COLO829 (cell line): ENCODE measurements at places on chromosomes 3 and 15.

GRCh38 chr15:70113304-70113700 lies 15.6 kb upstream of the TLE3 start:
- no peak for DNase-seq

DNA sequence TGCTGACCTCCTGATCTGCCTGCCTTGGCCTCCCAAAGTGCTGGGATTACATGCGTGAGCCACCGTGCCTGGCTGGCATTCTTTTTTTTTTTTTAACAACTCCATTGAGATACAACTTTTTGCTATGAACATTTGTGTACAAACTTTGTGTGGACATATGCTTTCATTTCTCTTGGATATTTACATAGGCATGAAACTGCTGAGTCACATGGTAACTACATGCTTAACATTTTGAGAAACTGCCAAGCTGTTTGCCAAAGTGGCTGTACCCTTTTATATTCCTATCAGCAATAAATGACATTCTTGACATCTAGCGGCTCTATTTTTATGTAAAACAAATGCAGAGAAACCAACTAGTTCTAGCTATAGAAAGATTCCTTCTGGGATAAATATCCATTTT lies 8.7 kb upstream of the YEATS2 start:
- DNase-seq: no peak

GRCh38 chr3:139533781-139534454 lies 5.6 kb downstream of the RBP1 start:
- peak; percentile 75 for DNase-seq

DNA sequence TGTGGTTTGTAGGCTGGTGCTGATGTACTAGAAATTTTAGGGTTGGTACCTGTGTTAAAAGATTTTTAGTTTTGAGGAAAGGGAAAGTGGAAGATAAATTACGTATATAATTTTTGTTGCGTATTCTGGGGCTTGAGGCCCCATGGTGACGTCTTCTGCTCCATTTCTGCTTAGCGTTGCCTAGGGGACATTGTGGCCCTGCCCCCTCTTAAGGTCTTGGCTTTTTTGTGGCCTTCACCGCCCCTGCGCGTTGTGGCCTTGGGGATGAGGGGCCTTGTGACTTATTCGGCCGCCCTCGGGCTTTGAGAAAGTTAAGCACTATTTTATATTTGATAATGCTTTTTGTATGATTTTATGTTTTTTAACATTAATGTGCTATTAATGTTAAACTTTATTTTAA lies 182.0 kb downstream of the KLF13 start:
- DNase-seq: no peak

DNA sequence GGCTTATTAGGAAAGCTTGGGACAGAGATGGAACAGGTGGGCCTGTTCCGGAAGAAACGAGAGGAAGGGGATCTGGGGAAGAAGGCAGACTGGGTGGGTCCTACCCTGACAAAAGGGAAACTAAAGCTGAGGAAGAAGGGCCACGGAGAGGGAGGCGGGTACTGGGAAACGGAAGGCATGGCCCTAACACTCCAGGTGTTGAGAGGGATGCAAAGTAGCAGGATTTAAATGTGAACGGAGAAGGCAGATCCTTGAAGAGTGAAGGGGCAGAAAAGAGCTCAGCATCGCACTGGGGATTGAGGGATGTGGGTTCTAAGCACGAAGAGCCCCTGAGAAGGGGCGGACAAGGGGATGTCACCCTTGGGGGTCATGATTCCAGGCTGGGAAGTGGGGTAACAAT lies 735 bp downstream of the STIMATE start:
- DNase-seq: peak; percentile 34

DNA sequence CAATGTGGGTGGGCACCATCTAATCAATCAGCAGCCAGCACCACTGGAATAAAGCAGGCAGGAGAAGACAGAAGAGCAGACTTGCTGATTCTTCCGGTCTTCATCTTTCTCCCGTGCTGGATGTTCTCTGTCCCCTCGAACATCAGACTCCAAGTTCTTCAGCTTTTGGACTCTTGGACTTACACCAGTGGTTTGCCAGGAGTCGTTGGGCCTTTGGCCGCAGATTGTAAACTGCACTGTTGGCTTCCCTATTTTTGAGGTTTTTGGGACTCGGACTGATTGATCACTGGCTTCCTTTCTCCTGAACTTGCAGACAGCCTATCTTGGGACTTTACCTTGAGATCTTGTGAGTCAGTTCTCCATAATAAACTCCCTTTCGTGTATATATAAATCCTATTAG lies 292.8 kb downstream of the BCHE start:
- no peak for DNase-seq

GRCh38 chr3:40333416-40333815 lies 23.9 kb downstream of the EIF1B start:
- DNase-seq: no peak

DNA sequence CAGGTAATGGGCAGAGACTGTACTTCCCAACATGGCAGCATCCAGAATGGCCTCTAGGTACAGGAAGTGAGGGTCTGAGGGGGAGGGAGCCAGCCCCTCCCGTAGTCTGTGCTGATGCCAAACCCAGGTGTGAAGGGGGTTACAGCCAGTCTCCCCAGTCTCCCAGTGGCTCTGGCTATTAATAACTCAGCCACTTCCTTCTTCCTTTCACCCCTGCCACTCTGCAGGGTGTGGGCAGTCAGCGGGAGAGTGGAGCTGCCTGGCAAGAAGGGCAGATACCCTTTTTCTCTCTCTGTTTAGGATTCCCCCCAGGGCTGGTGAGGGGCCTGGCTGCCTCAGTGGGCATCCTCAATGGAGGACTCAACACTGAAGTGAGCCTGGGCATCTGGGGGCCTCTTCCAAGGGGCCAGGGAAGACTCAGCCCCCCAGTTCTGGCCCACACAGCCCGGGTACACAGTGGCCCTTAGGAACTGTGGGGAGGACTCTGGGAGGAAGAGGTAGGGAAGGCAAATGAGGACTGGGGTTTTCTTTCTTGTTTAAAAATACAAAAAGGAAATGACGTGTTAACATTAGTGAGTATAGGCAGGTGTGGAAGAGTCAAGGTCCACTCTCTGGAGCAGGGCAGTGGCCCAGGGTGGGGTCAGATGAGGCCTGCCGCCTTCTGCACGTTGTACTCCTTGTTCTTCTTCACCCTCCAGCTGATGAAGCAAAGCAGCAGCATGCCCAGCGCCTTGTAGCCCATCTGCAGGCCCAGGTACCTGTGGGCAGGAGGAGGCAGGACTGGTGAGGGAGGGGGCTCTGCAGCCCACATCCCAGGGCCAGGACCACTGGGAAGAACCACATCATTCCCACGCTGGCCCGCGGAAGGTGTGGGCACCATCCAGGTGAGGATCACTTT lies 38.6 kb upstream of the RAB6B start:
- DNase-seq: no peak

DNA sequence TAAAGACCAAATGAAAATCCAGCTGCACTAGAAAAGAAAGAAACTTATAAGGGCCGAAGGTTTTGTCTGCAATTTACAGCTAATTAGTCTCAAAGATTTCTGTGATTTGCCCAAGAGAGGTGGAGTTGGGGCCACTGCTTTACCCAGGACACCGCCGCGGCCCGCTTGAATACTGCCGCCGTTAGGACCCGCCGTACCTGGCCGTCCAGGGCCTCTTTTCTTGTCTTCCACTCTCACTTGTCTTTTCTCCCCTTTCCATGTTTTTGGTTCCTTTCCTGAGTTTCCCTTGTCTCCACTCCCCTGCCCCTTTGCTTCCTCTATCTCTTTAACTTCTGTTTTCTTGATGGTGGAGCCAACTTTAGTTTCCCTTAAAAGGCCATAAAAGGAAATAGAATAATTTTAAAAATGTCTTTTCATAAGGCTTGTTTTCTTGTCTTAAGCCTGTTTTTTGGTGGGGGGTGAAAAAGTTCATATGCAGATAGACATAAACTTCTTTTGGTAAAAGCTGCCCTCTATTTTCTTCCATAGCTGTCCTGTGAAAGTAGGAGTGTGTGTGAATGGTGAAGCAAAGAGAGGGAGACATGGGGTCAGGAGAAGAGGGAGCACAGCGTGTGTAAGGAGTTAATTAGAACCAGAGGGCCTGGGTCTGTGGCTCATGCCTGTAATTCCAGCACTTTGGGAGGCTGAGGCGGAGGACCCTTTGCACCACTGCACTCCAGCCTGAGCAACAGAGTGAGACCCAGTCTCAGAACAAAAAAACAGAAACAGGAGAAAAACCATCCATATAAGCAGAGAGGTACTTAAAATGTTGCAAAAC lies 16.0 kb upstream of the CCNL1 start:
- DNase-seq: no peak

- no peak for DNase-seq
Observed at GRCh38 chr3:166444756-166445155, 607.5 kb upstream of the BCHE start.

DNA sequence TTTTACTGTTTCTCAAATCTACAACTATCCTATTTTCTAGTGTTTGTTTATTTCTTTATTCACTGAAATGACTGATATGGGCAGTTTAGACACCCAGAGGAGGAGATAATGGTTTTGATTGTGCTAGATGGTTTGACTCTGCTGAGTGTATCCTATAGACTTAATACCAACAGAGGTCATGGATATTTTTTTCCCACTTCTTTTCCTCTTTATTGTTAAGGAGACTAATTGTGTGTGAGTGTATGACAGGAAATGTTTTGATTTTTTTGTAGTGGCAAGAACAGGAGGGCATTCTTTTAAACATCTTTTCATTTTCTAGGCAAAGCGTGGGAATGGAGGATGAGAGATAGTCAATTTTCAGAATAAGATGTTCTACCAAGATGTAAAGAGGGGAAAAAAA lies 223.5 kb downstream of the CHST2 start:
- DNase-seq: peak; percentile 48

- no peak for DNase-seq
Observed at GRCh38 chr3:36988356-36988755, 4.6 kb downstream of the EPM2AIP1 start.

DNA sequence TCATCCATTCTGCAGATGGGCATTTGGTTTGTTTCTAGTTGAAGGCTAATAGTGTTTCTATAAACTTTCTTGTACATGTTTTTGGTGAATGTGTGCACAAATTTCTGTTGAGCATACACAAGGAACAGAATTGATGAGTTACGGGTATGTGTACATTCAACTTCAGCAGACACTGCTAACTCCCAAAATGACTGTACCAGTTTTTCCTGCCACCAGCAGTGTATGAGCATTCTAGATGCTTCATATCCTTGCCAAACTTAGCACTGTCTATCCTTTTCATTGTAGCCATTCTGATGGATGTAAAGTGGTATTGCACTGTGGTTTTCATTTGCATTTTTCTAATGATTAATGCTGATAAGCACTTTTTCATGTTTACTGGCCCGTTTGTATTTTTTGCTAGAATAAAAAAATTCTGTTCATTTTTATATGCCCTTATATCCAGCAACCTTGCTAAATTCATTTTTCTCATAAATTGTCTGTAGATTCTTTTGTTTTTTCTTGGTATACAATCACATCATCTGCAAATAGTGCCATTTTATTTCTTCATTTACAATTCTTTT lies 110.2 kb downstream of the ATP1B3 start:
- DNase-seq: no peak

GRCh38 chr3:83039422-83039821 lies 1278.0 kb upstream of the GBE1 start:
- DNase-seq: no peak

DNA sequence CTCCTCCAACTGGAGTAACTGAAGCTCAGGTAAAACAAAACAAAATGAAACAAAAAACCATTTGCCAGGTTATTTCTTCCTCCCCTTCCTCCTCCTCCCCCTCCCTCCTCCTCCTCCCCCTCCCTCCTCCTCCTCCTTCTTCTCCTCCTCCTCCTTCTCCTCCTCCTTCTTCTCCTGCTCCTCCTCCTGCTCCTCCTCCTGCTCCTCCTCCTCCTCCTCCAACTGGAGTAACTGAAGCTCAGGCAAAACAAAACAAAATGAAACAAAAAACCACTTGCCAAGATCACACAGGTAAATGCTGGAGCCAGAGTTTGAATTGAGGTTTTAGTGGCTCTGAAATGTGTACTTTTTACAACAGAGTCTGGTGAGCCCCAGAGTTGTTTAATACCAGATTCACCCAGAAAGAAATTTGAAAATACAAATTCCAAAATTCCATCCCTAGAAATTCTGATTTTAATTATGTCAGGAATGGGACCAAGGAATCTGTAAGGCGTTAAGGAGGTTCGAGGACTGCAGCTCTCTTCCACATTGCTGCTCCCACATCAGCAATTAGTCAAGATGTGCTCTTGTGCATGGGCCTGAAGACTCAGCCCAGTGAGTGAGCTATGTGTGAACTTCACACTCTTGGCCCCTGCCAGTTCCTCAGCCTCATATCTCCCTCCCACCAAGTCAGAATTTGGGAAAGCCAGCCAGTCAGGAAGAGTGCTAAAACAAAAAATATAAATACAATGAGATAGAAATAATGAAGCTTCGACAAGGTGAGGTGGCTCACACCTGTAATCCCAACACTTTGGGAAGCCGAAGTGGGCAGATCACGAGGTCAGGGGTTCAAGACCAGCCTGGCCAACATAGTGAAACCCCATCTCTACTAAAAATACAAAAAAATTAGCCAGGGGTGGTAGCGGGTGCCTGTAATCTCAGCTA lies 31.6 kb upstream of the ZNF770 start:
- no peak for DNase-seq

- DNase-seq: no peak
Observed at GRCh38 chr15:39709941-39710340, 72.7 kb downstream of the FSIP1 start.

GRCh38 chr15:97470417-97470816 lies 490.1 kb upstream of the ARRDC4 start:
- no peak for DNase-seq

DNA sequence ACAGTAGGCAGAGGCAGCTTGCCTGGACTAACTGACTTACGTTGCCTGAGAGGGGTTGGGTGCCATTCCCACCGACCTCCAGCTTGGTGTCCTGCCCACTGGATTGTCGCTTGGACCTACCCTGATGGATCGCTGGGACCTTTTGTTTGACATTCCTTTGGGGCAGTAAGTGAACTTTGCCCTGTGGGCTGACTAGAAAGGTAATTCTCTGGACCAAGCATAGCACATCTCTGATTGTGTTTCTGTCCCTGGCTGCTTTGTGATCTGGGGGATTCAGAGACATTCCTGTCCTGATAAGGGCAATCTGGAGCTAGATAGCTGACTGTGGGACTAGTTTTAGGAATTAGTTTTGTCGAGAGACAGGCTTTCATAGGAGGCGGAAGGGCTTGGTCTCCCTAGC lies 19.5 kb upstream of the IFT57 start:
- DNase-seq: no peak

DNA sequence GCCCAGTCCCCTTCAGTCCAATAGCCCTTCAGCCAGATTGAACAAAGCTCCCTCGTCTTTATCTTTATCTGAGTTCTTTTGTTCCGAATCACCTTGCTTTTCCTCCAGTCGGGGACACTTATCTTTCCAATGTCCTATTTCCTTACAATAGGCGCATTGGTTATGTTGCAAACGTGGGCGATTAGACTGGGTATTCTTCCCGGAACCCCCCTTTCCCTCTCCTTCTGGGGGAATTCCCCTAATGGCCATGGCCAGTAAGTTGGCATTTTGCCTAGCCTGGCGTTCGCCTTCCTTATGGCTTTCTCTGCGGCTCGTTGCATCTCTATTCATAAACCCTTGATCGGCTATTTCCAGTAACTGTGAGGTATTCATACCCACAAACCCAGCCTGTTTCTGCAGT lies 82.2 kb upstream of the VEPH1 start:
- no peak for DNase-seq

DNA sequence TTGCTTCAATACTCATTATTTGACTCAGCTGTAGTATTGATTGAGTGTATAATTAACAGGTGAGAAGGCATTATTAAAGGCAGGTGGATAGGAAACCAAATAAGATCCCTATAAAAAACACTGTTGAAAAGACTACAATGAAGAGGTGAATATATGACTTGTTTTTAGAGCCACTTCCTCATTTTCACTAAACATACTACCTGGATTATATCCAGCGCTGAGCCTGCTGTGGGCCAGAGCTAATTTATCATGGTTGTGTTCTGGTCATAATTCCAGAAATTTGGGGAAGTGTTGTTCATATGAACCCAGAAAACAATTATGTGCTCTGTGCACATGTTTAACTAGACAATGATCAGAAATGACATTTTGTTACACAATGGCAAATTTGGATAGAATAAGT lies 235.3 kb upstream of the MME start:
- no peak for DNase-seq
